ENCODE measurements at places on chromosomes 5 and 9.

GRCh38 chr5:54274944-54275343 is 35.4 kb downstream of the ARL15 start:
- DNase-seq: no peak

- DNase-seq: peak; percentile 39
These were observed 759.5 kb downstream of the TAF11L14 start for GRCh38 chr5:18393565-18394442.

GRCh38 chr5:35195472-35195852 is 34.8 kb downstream of the PRLR start:
- DNase-seq: no peak

DNA sequence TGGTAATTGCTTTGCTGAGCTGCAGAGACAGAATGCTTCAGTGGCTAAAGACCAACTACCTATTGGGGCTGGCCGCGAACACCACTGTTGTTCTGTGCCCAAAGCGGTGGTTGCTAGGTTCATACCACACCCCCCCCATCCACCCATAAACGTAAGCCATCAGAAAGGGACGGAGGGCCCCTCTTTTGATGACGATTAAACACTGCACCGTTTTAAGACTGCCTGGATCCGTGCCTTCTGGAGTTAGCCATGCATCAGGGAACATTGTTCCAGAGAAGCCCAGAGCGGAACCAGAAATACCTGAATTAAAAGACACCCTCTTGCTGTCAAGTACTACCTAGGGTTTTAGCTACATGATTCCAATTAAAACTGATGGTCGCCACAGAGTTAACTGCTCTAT is 369.1 kb upstream of the DAP start:
- no peak for DNase-seq

GRCh38 chr5:158897444-158898160 is 202.1 kb downstream of the EBF1 start:
- DNase-seq: no peak

DNA sequence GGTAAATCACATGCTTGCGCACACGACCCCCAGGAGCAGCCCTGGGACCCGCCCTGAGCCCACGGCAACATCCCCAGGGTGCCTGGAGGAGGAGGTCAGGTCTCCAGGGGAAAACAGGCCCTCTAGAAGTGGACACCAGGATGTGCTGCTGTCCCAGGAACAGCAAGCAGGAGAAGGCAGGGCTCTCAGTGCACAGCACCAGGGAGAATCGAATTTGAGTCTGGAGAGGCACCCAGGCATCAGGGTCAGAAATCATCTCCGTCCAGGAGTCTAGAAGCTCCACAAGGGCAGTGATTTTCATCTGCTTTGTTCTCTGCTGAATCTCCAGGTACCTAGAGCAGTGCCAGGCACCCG is 93.6 kb downstream of the PAX5 start:
- no peak for DNase-seq

DNA sequence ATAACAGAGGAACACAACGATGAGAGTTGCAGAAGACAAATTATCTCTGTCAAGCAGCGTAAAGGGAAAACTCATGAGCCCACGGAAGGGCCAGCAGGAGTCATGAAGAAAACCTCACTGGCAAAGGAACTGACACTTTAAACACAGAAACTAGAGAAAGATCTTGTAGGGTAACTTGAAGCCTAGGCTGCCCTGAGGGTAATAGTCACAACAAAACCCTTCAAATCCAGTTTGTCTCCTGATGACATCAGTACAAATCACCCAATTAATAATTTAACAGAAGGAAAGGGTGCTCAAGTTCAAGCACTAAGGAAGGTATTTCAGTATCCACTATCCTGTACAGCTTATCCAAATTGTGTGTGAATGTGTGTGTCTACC is 549.1 kb downstream of the MTRR start:
- no peak for DNase-seq

- no peak for DNase-seq
These were observed 1.6 kb downstream of the RFESD start for GRCh38 chr5:95647886-95648860.

GRCh38 chr5:56311306-56311905 is 78.3 kb upstream of the ANKRD55 start:
- DNase-seq: no peak

DNA sequence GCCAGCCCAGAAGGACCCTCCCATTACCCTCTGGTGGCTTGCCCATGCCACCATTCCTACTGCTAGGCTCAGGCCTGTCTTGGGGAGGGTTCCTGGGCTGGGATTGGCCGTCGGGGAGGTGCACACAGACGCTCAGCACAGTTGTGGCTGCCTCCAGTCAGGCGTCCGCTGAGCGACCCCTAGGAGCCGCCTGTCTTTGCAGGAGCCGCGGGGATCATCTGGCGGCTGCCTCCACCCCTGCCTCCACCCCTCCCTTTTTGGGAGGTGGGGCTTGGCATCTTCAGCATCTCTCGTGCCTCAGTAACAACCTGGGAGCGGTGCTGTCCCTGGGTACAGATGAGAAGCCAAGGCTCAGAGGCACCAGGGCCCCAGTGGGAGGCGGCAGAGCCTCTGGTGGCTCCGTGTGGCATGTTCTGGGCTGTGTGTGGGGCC is 39.6 kb downstream of the RXRA start:
- peak; percentile 89 for DNase-seq

GRCh38 chr9:73680831-73681230 is 529.2 kb downstream of the ANXA1 start:
- no peak for DNase-seq

DNA sequence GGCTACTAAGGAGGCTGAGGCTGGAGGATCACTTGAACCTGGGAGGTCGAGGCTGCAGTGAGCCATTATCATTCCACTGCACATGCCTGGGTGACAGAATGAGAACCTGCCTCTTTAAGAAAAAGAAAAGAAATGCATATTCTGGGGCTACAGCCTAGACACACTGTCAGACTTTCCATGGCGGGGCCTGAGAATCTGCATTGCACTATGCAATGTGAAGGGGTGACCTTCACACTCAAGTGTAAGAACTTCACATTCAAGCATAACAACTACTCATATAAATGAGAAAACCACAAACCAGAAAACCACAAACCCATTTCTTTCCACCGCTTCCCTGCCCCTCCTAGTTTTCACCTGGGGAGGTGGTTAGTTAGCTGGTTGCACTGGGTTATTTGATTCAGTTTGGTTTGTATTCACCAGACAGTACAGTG is 18.0 kb upstream of the FBP2 start:
- peak; percentile 61 for DNase-seq

DNA sequence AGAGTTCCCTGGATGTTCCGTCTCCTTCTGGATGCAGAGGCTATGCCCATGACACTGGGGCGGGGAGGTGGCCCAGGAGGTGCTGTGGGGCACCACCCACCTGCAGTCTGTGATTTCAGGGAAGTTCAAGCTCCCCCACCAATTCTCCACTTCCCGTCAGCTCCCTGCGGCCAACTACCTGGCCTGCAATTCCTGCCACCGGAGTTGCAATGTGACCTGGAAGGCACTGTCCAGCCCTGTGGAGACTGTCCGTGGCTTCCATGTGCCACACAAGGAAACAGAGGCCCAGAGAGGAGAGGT is 16.6 kb downstream of the GFI1B start:
- no peak for DNase-seq

DNA sequence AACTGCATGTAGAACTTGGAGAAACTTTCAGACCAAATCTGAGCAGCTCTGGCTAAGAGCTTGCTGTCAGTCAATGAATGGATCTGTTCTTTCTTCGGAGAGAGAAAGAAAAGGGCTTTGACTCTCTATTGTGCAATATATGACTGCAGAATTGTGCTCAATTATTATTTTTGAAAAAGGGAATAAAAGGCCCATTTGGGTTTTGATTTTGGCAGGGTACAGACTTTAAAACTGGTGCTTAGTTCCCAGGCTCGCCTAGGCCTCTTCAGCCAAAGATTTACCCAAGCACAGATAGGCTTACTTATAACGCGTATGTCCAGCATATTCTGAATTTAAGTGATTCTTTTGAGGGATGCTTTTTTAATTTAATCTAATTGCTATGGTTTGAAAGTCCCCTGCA is 59.3 kb downstream of the RETREG1 start:
- no peak for DNase-seq

DNA sequence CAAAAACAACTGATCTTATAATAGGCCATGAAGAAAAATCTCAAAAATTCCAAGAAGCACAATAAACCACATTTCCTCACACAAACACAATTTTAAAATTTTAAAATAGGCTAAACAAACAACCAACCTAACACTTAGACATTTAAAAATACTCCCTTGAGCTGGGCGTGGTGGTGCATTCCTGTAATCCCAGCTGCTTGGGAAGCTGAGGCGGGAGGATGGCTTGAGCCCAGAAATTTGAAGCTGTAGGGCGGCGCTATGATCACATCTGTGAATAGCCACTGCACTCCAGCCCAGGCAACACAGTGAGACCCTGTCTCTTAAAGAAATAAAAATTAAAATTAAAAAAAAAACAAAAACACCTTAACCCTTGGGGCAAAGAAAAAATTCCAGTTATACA is 36.9 kb upstream of the TESK1 start:
- no peak for DNase-seq

DNA sequence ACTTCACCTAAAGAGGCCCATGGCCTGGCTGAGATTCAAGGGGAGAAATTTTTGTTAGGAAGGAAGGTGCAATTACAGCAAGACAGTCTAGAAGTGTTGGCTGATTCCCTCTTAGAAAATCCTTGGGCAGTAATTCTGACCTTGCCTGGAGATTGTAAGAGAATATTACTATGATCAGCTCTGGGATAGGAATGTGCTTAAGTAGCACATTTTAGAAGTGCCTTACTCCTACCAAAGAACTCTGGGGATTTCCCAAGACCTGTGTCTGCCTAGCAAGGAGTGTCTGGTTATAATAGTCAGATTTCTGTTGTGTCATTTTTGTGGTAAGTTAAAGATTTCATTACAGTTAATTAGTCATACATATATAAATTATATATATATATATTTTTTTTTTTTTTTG is 52.3 kb downstream of the NLN start:
- peak; percentile 20 for DNase-seq

DNA sequence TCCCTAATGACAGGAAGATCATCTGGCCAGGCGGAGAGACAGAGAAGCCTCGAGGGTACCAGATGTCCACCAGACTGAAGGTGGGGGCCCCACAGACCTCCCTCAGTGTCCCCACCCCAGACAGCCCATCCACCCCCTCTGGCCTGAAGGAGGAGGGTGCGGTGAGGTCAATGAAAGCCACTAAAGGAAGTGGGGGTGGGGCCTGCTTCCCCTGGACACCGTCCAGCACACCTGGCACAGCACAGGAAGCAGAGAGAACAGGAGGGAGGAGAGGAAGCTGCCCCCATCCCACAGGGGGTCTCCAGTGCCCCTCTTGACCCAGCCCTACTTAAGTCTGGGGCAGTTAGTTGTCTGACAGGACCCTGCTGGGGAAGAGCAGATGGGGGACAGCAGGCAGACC is 11.2 kb downstream of the LRRC26 start:
- DNase-seq: peak; percentile 91

GRCh38 chr5:69374911-69375446 is 5.4 kb downstream of the RAD17 start:
- DNase-seq: no peak

DNA sequence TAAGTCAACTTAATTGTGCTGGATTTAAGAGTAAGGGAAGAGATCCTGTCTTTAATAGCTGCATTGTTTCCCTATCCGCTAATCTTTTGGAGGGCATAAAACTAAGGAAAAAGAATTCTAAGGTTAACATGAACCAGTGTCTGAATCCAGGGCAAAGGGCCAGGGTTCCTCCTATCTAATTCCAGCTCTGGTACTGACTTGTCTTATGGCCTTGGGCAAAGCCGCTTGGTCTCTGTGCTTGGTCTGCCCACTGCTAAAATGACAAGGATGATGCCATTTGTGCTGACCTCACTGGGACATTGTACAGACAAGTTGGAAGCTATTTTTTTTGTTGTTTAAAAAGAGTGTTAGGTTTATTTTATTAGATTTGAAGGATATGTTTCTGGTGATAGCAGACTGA is 334.7 kb upstream of the PIK3R1 start:
- DNase-seq: no peak

DNA sequence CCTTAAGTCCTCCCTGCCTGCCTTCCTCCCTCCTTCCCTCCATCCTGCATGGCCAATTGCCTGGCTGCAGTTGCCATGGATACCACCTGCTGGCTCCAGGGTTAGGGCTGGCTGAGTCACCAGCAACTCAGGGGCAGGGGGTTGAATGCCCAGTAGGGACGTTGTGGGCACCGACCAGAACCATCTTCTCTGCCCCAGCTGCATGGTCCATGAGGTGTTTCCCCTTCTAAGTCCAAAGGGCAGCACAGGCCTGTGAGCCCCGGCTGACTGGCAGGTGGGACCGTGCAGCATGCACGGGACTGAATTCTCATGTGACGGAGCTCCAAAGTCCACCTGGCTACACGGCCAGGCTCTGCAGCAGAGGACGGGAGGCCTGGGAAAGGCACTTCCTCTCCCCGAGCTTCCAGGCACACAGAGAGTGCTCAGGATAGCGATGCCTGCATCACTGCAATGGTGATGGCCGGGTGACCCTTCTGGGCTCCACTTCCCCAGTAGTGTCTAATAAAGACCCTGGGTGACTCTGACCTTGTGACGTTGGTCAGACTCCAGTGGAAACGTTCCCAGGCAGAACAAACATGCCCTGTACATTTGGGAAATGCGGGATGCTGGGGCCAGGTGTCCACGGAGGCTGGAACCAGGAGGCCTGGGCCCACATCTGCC is 5.7 kb downstream of the ASS1 start:
- DNase-seq: no peak

- no peak for DNase-seq
These were observed 616.6 kb downstream of the TLE1 start for GRCh38 chr9:81072758-81073157.

GRCh38 chr5:100746730-100747129 is 156.4 kb downstream of the ST8SIA4 start:
- DNase-seq: peak; percentile 67

- no peak for DNase-seq
These were observed 10.0 kb upstream of the RETREG1 start for GRCh38 chr5:16626696-16627264.

DNA sequence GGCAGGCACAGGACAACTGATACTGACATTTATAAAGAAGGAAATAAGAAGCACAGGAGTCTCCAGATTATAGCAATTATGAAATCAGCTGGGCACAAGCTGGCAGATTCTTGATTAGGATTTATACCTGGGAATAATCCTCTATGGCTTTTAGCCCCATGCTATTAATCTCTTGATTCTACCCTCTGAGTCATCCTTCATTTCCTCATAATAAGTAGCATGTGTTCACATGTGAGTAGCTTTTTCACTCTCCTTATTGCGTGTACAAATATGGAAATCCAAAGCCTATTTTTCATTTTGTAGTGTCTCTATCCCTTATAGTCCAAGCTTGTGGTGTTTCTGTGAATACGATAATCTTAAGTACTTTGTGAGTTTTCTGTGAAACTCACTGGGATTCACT is 185.0 kb upstream of the PRLR start:
- no peak for DNase-seq
